Endothelial cell (in vitro differentiated cells): ENCODE measurements at places on chromosomes 1 and 21.

DNA sequence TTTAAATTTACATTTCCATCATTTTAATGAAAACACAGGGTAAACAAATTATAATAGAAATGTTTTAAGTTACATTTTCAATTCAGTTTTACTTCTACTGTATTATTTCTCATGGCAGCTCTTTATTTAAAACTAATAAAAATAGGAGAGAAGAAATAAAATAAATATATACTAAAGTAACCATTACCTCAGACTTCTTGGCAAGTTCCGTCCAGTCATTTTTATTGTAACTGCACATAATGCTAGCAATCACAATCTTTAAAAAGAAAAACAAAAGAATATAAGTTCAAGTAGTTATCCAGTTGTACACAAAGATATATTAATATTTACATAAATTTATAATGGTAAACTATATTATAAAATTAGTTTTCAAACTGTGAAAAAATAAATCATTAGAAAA, 538.6 kb downstream of the DPYD start:
- no peak for DNase-seq

DNA sequence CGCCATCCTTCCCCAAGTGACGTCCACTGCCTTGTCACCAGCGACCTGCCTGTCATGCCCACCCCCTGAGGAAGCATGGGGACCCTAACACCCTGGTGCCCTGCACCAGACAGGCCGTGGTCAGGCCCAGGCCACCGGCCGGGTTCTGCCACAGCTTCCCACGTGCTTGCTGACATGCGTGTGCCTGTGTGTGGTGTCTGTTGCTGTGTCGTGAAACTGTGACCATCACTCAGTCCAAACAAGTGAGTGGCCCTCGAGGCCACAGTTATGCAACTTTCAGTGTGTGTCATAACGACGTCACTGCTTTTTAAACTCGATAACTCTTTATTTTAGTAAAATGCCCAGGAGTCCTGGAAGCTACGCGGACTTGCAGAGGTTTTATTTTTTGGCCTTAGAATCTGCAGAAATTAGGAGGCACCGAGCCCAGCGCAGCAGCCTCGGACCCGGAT, 8.5 kb upstream of the CTRC start:
- DNase-seq: no peak

DNA sequence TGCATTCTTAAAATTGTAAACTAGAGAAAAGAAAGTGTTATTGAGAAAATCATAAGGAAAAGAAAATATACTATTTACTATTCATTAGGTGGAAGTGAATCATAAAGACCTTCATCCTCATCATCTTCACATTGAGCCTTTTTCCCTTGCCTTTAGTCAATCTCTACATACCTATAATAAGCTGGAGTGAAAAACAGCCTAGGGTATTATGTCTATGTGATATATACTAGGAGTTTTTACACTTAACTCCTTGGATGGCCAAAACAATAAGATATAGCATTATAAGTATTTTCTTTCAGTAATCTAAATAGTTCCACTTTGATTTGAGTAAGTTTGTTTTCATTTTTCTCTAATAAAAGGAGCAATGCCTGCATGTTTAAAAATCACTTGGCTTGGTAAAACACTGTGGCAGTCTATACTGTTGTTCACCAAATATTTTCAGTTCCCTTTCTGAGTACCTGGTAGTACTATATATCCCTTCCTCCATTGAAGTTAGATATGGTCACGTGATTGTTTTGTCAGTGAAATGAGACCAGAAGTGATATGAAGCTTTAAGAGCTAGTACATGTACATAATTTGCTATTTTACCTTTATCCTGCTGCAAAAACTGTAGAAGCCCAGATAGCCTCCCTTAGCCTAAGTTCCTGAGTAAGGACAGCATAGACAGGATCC, 78.3 kb downstream of the CLEC20A start:
- no peak for DNase-seq

DNA sequence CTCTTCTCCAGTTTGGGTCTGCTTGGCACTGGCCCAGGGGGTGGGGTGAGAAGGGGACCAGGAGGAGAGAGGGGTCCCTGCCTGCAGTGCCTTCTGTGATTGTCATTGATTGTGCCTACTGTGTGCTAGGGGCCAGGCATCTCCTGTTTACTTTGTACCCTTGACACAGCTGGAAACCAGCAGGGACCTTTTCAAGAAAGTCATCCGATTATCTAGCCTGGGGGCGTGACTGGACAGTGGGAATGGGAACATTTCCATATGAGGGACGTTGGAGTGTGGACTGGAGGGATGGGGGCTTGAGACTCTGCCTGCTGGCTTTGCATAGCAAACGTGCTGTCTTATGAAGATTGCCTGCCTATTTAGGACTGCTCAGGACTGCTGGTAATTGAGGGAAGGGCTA, 19.8 kb upstream of the DMBX1 start:
- no peak for DNase-seq

- DNase-seq: no peak
These were observed 479.3 kb upstream of the RUNX1 start for GRCh38 chr21:35528116-35529042.

DNA sequence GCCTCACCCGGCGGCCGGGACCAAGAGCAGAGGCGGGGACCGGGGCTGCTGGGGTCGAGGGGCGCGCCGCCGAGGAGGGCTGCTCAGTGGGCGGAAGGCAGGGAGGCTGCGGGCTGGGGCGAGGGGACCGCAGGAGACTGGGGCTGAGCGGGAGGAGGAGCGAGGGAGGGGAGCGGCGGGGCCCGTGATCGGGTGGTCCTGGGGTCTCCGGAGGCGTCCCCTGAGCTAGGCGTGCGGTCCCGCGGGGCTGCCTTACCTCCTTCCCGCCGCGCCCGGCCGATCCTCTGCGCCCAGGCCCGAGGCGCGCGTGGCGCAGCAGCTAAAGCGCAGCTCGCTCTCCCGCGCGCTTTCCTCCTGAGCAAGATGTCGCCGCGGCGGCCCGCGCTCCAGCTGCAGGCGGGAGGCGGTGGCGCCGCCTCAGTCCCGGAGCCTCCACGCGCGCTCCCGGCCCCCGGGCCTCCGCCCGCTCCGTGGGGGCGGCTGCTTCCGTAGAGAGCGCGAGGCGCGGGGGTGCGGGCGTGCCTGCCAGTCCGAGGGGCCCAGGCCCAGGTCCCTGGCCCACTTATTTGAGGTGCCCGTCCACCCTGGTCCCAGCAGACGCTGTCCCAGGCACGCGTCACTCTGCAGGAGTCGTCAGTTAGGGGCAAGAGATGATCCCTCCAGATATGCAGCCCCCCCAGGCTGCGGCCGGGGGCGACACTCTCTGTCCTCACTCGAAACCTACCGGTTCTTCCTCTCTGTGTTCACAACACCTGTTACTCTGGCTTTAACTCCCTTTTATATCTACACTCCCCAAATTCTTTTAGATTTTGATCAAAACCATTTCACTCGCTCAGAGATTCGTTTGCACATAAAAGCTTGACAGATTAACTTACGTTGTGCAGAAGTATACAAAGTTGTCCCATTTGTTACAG, at the start of gene CCSAP:
Gene CCSAP (minus strand): TSS at position 392 of the 914 bp plus-strand sequence. CDS start 582 bp downstream, outside the sequence.
- DNase-seq: no peak

GRCh38 chr1:45493116-45493697, 2.2 kb upstream of the TESK2 start:
- DNase-seq: peak; percentile 61

GRCh38 chr21:38567335-38567969, 69.2 kb upstream of the ERG start:
- DNase-seq: no peak

DNA sequence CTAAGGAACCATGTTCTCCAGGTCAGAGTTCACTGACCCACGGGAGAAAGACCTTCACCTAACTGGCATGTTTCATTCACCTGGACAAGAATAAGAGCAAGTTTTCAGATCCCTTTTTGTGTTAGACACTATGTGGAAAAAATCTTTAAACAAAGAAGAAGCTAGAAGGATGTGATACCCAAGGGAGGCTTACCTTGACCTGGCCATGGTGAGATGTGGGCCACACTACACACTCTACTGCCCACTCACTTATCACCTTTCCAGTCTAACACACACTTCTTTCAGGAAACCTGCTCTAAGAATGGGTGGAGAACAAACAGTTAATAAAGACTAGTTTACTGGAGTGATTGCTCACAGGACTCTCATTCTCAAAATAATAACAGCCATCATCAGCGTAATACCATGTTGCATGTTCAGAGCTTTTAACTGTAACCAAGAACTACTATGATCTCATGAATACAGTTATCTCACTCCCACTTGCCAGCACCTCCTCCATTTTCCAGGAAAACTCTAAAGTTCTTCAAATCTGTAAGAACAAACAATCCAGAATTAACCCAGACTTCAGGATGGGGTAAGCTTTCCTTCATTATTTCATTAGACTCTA, 1.4 kb downstream of the RGS8 start:
- DNase-seq: no peak

- no peak for DNase-seq
These were observed 704 bp downstream of the CAPZA1 start for GRCh38 chr1:112620377-112620695.

GRCh38 chr1:94527447-94528031, 14.0 kb downstream of the F3 start:
- DNase-seq: no peak

DNA sequence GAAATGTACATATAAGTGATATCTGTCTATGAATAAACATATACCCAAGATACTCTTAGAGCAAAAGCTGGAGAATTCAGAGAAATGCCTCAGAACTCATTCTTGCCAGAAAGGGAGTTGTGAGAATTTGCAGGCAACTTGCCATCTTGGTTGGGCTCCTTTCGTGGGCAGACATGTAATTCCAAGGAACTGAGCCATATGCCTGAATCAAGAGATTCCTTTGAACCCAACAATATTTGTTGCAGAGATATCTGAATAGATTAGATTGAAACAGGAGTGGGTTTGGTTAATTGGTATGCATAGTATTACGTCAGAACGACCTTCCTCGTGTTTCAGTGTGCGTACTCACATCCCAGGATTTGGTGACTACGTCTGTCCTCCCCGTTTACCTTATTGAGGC, 67.0 kb downstream of the TGFB2 start:
- DNase-seq: no peak

DNA sequence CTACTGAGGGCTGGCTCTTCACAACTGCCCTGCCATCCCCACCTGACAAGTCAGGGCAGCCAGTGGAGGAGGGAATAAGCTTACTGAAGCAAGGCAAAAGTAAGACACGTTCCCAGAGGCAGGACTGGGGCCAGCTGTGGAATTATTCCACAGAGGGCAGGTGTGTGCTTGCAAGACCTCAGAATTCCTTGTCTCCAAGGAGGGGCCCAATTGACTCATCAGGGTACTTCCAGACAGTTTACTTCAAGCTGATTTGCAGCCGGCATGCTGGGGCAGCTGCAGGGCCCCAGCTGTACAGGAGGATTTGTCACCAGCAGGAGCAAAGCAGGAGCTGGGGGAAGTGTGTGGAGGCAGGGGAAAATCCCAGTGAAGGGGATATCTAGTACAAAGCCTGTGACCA, 167.5 kb upstream of the CAMK1G start:
- DNase-seq: no peak

DNA sequence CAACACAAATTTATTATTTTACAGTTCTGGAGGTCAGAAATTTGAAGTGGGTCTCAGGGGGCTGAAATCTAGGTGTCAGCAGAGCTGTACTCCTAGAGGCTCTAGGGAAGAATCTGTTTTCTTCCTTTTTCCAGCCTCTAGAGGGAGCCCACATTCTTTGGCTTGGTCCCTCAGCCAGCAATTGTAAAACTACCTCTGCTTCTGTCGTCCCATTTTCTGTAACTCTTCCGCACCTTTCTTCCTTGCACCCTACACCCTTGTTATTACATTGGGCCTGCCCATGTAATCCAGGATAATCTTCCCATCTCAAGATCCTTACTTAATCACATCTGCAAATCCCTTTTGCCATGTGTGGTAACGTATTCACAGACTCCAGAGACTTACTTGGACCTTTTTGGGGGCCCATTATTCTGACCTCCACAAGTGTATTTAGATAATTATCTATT, 24.8 kb upstream of the THEM4 start:
- DNase-seq: peak; percentile 54

DNA sequence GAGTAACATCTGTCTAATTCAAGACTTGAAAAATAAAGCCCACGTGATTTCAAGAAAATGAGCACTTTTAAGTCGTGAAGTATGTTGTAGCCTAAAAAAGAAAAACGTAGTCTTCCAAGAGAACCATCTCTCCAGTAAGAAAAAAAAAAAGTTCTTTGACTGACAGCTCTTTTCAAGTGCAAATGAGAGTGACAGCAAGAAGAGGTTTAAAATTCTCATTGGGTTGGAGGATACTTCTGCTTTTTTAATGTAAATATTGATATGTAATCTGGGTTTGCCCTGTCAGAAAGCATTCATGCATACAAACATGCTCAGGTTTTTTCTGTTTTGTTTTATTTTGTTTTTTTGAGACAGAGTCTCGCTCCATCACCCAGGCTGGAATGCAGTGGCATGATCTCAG, 32.3 kb upstream of the PRDM2 start:
- no peak for DNase-seq

DNA sequence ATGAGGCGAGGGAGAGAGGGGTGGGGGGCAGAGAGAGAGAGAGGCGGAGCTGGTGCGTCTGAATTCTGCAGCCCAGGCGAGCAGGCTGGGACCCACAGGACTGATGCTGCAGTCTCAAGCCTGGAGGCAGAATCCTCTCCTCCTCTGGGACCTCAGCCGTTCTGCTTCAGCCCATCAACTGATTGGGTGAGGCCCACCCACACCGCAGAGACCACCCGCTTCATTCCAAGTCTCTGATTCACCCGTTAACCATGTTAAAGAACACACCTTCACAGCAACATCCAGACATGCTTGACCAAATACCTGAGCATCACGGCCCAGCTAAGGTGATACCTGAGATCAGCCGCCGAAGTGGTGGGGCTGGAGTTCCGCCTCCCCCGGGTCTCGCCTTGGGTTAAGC, 147.8 kb downstream of the NPHP4 start:
- DNase-seq: no peak

GRCh38 chr1:64425521-64425920, 44.4 kb upstream of the CACHD1 start:
- no peak for DNase-seq

- no peak for DNase-seq
These were observed 2.2 kb upstream of the LAPTM5 start for GRCh38 chr1:30759718-30760281.

GRCh38 chr21:26782331-26782730, 62.9 kb downstream of the ADAMTS1 start:
- DNase-seq: no peak

DNA sequence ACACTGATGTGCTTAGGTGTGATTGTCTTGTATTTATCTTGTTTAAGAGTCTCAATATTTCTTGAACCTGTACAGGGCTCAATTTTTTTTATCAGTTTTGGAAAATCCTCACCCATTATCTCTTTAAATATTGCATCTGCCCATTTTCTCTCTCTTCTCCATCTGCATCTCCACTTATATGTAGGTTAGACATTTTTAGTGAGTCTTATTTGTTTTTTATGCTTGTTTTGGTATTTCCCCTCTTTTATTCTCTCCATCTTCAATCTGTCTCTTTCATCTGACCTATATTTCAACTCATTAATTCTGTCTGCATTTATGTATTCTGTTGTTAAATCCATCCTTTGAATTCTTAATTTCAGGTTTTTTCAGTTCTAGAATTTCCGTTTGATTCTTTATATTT, 32.9 kb upstream of the SHCBP1L start:
- DNase-seq: no peak
